ENCODE measurements at places on chromosomes 7 and 10.

GRCh38 chr10:98167191-98167590 lies 32.7 kb downstream of the R3HCC1L start:
- no peak for DNase-seq

GRCh38 chr7:31850066-31850465 lies 163.1 kb downstream of the PPP1R17 start:
- DNase-seq = no peak

DNA sequence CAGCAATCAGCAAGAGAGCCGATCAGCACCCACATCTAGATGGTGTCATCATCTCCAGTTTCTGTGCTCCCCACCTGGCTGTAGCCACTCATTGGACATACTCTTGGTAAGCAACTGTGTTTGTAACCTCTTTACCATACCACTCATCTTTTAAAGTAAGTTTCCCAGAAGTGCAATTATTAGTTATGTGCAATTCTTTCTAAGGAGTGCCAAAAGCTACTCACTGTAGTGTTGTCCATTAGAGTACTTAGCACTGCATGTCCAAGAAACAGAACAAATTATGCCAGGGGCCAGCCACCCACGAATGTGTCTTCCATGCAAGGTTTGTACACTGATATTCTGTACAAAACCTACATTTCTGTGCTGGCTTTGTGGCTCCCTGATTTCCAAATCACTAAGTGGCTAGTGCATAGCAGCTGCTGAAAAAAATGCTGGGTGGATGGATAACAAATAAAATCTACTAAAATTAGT lies 131.9 kb downstream of the SRPK2 start:
- DNase-seq = no peak

DNA sequence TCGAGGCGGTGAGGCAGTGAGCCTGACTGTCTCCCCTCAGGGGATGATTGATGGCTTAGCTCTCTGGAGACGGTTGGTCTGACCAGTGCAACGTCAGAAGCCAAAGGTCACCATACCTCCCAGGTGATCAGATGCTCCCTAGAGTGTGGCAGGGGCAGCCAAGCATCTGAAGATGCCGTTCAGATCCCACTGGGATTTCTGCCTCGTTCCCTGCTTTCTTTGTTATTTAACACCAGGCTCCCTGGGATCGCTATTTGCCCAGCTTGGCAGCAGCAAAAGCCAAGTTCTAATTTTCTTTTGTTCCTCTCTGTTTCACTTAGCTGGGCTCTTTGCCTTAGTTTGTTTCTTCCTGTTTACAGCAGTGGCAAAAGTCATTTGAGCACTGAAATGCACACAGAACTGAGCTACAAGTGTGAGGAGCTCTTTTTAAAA lies 53.5 kb upstream of the SVIL start:
- no peak for DNase-seq

GRCh38 chr10:88076027-88076880 lies 212.8 kb downstream of the PTEN start:
- no peak for DNase-seq

DNA sequence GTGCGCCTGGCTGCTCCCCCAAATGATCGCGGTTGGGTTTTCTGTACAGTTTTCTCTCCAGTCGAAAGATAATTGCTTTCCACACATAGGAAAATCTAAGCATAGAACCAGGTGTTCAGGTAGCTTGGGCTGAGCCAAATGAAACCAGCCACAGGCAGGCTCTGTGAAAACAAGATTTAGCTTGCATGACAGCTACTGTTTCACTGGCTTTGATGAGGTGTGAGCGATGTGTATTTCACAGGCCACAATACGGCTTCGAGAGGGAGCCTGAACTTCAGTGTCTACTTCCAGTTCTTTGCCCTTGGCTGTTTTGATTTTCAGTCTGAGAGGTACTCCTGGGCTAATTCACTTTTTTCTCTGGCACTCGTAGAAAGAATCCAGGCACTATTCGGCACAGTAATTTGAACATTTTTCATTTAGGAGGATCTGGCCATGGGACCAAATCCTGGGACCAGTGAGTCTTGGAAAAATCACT lies 110.5 kb downstream of the JCAD start:
- no peak for DNase-seq

DNA sequence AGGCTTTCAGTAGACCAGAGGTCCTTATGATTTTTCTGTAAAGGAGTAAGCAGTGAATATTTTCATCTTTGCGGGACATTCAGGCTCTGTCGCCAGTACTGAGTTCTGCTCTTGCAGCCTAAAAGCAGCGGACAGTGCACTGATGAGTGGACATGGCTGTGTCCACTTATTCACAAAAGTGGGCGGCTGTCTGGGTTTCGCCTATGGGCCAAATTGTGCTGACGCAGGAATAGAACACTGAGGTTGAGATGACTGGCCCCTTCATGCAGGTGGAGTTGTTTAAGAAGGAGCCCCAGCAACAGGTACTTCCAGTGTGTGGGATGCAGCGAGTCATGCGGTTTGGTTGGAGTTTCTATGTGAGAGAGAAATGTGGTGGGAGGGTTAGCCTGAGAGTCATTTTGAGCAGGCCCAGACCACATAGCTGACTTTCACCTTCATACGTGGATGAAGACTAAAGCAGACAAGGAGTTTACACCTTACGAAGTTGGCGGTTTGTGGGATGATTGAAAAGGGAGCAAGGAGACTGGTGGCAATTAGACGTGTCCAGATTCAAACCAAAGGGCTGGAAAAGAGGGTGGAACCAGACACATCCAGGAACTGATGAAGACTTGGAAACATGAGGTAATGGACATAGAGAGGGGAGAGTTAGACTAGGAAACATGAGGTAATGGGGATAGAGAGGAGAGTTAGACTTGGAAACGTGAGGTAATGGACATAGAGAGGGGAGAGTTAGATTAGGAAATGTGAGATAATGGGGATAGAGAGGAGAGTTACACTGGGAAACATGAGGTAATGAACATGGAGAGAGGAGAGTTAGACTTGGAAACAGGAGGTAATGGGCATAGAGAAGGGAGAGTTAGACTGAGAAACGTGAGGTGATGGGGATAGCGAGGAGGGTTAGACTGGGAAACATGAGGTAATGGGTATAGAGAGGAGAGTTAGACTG lies 38.2 kb downstream of the WDR37 start:
- no peak for DNase-seq

DNA sequence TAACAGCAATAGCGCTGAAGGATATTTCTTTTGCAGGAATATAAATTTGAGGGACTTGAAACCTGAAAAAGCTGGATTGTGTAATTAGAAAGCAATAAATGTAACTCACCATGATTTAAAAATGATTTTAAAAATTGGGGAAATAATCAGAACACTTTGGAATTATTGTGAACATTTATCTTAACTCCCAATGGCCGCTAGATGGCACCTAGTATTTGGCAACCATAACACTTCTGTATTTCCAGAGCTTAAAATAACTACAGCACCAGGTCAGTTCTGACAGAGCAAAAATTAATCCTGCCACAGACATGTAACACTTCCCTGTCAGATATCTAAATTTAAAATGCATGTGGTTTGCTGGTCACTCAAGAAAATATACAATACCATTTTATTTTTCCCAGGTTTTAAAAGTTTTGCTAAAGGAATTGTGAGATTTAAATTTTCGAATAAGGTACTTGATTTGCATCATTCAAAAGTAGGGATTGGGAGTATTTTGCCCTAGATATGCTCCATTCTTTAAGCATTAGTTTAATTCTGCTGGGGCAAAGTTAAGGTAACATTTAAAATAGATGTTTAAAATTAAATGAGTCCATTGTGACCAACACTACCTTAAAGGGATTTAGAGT lies 144.5 kb downstream of the PPP1R3A start:
- no peak for DNase-seq

DNA sequence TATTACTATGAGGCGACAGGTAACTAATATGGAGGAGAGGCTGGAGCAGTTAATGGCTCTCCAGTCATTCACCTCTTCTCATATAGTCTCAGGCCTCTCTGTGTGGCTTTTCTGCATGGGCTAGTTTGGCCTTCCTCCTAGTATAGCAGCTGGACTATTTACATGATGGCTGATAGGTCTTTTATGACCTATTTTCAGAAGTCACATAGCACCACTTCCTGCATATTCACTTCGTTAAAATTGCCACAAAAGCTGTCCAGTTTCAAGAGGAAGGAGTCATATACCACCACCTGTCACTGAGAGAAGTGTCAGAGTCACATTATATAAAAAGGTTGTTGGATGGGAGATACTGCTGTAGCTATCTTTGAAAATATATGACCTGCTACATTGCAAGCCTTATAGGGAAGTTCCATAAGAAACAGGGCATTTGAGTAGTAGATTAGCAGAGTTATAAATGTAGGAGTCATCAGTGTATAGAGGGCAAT lies 8.0 kb upstream of the DMTF1 start:
- DNase-seq = no peak

All from anterior cingulate cortex (tissue), 58 donors.